AG09319 (cell line): ENCODE measurements at places on chromosomes 2 and 18.

GRCh38 chr2:162041485-162041884 lies 32.5 kb downstream of the DPP4 start:
- no peak for DNase-seq

DNA sequence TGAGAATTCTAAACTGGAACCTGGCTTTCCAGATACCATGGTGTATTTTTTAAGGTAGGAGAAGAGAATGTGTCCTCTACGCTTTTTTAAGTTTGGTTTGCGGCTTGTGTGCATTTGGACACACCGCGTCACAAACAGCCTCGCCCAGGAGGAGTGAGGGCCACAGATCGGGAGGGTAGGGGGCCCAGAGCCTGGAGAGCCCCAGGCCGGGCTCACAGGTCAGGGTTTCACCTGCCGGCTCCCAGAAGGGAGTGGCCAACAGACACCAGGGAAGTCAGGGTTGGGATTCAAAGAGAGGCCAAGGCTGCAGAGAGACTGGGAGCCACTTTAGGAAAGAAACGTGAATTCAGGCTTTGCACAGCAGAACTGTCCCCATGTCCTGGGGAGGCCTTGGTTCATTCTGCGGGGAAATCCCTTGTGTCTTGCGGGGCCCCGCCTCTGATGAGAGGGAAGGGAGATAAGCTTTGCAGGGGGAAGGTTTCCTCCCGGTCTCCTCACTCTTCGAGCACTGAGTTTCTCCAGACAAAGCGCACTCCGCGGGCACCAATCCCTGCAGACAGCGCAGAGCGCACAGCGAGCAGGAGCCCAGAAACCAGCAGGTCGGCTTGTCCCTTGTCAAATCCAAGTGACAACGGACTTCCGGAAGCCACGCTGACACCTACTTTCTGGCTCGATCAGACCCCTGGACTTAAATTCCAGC lies 2.0 kb upstream of the TUBB6 start:
- no peak for DNase-seq

GRCh38 chr2:68577183-68577582 lies 66.2 kb upstream of the PROKR1 start:
- DNase-seq, result no peak

DNA sequence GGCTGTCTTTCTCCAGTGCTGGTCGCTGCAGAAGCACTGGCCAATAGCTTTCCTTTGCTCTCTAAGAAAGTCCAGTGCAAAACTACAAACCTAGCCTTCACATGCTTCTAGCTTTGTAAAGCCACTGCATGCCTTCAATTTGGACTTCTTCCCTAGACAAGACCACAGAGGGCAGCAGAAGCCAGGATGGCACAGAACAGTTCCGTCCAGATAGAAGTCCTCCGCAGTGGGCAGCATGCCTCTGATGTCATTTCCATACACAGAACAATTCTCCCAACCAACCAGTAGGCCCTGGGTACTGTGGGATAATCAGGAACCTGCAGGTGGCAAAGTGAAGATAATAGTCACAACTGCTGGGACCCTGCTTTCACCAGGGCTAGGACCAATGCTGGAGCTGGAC lies 3.3 kb downstream of the ST6GAL2 start:
- DNase-seq, result no peak

DNA sequence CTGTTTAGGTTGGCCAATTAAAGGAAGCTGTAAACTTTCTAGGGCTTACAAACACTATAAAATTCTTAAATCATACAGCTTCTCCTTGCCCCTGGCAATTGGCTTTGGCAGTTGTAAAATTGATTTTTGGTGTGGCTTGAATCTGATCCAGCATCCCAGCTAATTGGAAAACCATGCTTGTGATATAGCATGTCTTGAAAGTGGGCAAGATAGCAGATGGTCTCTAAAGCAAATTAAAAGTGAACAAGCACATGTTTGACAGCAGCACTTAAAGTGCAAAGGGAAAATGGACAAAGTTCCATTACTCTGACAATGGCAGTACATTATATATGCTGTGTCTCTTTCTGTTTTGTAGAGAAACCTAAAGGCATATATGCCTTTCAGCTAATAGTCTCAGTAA lies 302.9 kb upstream of the NXPH2 start:
- DNase-seq, result no peak

DNA sequence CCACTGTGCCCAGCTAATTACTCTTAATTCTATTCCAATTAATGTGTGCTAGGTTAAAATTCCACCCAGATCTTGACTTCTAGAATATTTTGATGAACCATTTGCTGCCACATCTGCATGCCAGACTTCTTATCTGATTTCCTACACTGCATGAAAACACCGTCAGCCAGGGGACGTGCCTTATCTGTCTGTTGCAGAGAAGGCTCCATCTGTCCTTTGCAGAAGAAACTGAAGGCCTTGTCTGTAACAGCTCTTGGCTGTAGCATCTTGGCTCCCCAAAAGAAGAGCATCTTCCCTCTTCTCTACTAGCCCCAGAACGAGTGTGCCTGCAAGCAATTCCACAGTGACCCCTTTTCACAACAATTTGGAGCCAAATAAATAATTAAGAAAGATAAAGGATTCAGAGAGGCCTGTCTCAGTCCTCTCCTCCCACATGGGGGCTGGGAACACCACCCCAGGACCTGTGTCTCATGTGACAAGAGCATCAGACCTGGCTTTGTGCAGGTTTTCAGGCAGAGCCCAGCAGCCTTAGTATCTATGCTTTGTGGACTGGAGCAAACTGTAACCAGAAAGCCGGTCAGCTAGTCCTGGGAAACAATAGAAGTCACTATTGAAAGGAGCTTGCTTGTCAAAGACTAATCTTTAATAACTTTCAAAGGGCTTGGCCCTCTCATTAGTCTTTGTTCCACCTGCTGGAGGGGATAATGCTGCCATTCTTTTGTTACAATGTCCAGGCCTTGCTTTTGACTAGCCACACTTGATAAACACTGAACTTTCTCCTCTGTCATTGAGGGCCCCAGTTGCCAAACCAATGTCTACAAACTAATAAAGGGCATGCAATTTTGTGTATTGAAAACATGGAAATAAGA lies 84.0 kb upstream of the NEUROD1 start:
- no peak for DNase-seq

GRCh38 chr2:226073496-226074160 lies 674.1 kb downstream of the NYAP2 start:
- DNase-seq, result no peak

GRCh38 chr18:50654658-50655550 lies 95.0 kb downstream of the MAPK4 start:
- DNase-seq, result no peak

DNA sequence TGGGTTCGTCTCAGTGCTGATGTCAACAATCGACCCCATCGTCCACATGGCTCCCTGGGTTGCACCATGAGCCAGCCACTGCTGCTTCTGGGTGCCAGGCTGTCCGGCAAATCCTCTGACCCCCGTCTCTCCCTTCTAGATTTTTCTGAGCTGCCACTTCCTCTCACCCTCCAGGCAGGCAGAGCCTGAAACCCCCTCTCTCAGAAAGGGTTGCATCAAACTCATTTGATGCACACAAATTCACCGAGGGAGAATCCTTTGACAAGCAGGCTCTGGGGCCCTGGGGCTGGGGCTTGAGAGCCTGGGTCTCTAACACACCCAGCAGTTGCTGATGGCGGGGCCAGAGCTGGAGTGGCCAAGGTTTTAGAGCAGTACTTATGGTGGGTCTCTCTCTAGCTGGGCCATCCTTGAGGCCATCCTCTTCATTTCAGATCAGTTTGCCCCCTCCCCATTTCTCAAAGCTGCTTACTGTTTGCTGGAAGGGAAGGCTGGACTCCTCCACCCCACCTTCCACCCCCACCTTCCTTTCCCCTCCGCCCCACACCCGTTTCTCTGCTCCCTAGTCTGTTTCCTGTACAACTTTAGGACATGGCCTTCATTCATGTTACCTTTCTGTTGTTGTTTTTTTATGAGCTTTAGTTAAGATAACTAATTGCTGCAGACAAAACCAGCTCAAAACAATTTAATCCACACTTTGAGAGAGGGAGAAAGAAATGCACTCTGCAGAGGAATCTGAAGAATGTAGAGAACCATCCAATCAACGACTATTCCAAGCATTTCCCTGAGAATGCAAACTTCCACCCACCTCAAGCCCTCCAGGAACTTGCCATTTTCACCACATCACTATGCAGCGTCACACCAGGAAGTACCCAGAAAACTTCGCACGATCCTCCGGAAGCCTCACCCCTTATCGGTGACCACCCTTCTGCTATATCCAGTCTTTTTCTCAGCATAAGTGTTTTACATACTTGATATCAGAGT lies 69.5 kb downstream of the ARL4C start:
- no peak for DNase-seq

DNA sequence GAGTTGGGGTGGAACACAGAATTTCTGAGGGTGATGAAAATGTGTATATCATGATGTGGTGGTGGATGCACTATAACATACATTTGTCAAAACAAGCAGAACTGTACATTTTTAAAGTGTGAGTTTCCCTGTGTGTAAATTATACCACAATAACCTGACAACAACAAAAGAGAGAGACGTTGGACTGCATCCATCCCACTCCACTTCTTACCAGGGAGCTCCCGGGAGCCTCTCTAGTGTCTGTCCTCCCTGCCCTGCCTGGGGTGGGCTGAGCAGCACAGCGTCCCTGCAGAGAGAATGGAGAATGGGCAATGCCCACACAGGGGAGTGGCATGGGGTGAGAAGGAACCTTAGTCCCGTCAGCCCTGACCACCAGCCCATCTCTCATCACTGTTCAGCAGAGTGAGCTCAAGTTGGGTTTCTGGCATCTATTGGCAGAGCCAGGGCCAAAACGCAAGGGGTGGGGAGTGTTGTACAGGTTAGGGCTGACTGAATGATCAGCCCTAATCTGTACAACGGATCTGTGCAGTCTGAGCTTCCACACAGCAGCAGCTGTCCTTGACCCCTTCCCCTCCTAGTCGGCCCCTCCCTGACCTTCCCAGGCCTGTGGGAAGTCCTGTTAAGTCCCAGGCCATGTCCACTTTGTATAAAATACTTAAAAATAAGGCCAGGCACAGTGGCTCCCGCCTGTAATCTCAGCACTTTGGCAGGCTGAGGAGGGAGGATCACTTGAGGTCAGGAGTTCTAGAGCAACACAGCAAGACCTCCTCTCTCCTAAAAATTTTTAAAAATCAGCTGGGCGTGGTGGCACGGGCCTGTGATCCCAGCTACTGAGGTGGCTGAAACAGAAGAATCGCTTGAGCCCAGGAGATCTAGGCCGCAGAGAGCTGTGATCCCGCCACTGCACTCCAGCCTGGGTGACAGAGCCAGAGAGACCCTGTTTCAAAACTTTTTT lies 3.3 kb upstream of the PROC start:
- DNase-seq, result no peak

GRCh38 chr2:110958346-110959119 lies 162.2 kb upstream of the BCL2L11 start:
- DNase-seq, result no peak

DNA sequence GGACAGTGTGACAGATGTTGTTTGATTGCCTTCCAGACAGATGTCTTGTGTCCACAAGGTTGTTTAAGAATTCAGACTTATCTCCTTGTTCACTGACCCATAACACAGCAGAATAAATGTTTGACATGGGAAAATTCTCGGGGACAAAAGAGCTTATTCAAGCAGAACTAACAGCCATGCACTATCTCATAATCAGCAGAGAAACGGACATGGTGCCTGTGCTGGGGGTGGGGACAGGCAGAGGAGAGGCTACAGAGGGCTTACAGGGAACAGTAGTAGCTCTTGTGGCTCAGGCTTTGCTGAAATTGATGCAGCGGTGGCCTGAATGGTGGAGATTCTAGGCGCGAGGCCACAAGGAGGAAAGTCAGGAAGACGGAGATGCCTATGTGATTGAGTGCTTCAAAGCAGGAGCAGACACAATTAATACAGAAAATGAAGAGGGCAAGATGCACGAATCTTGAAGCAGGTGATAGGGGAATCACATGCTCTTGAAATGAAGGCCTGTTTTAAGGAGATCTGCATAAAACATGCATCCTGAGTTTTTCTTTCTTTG lies 62.0 kb upstream of the CAB39 start:
- no peak for DNase-seq

DNA sequence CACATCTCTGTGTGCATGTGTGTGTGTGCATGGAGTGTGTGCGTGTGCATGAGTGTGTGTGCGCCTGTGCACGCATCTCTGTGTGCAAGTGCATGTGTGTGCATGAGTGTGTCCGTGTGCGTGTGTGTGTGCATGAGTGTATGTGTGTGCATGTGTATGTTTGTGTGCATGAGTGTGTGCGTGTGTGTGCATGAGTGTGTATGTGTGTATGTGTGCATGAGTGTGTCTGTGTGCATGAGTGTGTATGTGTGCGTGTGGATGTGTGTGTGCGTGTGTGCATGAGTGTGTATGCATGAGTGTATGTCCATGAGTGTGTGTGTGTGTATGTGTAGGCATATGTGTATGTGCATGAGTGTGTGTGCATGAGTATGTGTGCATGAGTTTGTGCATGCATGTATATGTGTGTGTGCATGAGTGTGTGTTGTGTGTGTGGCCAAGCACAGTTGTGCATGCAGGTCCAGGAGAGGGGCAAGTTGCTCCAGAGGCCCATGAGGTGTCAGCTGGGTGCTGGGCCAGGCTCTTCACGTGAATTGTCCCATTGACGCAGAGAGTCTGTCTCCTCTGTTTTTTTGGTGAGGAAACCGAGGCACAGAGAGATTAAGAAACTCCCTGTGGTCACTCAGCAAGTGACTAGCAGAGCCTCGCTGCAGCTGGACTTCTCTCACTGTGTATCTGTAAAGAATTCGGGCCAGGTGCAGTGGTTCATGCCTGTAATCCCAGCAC lies 75.5 kb downstream of the ASB1 start:
- DNase-seq, result no peak

DNA sequence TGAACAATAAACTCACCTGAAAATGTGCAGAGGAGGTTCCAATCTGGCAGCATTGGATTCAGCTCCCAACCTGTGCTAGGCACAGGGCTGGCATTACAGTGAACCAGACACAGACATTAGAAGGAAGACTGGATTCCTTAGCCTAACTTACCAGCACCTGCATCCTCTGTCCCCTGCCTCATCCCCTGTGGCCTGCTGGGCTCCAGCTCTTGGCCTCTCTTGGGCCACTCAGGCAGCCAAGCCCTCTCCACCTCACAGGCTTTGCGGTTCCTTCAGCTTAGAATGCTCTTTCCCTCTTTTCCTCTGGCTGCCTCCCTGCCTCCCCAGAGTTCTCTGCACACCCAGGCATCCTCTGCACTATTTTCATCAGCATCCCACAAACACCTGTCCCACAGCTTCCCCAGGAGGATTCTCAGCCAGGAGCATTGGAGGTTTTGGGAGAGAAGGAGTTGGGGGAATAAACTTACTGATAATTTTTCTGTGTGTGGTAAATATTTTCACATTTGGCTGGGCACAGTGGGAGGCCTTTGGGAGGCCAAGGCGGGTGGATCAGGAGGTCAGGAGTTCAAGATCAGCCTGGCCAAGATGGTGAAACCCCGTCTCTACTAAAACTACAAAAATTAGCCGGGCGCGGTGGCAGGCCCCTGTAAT lies 132.0 kb downstream of the INHBB start:
- DNase-seq, result no peak
